ENCODE measurements at places on chromosomes 16 and 17.
A peak's percentile ranks its signal among the peaks of the same experiment; 100 is the strongest.

DNA sequence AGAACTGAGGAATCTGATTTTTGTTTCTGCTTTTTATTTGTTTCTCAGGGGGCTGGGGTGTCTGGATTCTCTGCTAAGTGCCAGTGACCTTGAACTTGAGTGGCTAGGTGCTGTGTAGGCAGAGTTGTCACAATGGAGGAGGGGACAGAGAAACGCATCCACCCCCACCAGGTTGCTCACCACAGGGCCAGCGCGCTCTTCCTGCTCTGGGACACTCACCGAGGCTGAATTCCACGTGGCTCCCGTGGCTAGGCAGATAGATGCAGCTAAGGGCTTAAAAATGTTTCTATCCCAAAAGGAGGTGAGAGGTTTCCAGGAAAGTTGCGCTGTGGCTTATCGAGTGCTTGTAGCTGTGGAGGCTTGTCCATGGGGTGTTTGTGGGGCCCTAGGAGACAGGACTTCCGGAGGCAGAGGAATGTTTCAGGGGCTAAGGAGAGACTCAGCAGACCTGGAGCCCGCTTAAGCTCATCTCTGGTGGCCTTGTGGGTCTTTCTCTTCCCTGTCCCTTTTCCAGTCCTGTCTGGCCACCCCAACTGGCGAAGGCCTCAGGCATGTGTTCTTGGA is 36.8 kb downstream of the ADCY7 start:
- peak; percentile 4 for DNase-seq

DNA sequence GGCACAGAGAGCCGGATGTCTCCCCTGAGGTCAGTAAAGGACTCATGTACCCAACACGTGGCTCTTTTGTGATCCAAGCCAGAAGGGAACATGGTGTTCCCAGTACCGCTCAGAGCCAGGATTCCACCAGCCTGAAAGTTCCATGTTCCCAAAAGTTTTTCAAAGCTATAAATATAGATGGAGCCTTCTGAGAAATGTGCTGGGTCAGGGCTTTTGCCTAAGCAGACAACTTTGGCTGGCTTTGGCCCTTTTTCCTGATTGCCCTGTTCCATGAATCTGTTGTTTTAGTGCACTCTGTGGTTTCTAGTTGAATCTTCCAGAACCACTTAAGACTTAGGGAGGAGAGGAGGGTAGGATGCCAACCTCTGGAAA is 128.5 kb upstream of the HS3ST2 start:
- DNase-seq: peak; percentile 51

DNA sequence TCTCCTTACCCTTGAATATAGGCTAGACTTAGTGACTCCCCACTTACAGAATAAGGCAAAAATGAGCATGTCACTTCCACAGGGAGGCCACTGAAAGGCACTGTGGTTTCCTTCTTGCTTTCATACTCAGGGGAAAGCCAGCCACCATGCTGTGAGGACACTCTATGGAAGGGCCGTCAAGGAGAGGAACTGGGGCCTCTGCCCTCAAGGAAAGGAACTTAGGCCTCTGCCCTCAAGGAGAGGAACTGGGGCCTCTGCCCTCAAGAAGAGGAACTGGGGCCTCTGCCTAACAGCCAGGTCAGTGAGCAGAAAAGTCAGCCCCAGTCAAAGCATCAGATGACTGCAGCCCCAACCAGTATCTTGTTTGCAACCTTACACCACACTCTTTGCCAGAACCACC is 30.1 kb downstream of the VPS35 start:
- no peak for DNase-seq

DNA sequence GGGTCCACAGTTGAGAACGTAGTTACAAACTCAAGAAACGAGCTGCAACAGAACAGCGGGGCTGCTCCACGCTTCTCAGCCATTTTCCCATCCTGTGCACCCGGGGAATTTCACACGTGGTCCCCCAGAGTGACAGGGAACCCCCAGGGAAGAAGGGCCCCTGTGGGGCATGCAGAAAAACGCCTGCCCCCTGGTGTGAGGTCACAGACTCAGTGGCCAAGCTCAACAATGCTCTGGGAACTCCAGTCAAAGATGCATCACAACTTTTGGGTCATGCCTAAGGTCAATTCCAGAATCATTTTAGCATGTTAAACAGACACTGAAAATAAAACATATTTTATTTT is 115.4 kb downstream of the ZNF778 start:
- DNase-seq: peak; percentile 1

DNA sequence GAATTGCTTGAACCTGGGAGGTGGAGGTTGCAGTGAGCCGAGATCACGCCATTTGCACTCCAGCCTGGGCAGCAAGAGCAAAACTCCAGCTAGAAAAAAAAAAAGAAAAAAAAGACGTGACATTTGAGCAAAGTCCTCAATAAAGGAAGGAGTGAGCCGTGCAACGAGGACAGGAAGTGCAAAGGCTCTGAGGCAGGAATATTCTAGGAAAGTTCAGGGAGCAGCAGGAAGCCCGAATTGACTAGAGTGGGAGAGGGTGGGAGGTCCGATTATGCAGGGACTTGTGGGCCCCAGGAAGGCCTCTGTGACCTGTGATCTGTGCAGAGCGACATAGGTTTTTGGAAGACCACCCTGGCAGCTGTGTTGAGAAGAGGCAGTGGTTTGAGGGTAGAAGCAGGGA is 8.6 kb upstream of the LASP1NB start:
- DNase-seq: no peak

DNA sequence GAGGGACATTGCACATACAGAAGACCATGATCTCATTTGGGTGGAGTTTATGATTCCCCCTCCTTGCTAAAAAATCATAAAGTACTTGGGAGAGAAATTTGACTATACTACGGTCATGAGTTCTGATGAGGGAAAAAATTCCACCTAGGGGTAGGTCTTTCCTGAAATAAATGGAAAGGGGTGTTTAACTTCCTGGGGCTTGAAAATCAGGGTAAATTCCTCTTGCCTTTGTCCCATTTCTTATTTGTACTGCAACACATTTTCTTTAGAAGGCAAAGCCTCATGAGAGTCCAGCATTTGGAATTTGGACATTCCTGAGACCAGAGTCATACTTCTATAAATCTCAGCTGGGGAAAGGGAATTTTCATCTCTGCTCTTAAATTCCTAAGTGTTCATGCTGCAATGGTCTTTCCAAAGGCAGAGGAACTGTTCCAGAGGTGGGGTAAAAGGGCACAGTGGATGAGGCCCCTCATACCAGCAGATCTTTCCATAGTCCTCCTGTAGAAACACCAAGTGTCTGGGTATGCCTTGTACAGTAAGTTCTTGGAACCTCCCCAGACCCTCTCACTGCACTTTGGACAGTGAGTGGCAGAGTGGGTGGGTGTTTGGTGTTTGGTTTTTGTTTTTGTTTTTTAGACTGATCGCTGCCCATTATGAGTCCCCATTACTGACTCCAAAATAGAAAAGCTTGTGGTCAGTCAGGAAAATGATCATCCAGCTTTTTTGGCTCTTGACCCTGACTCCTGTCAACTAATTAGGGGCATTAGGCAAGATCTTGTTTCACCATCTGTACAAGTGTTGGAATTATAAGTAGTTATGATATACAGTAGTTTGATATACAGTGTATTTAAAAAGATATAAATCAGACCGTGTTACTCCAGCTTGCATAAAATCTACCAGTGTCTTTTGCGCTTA is 6.0 kb downstream of the LYRM1 start:
- DNase-seq: no peak

GRCh38 chr16:64489449-64489848 is 632.4 kb downstream of the CDH11 start:
- DNase-seq: no peak

DNA sequence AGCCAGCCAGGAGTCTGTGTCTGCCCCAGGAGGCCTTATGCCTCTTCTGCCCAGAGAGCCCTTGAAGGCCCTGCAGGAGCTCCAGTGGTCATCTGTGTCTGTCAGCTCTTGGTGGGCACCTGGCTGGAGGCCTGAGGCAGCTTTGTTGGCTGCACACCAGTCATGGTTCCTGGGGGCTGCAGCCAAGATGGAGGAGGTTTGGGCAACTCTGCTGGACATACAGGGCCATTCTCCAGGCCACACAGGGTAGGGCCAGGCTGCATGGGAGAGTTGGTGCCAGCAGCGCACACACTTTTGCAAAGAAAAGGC is 29.4 kb downstream of the B9D1 start:
- DNase-seq: no peak

GRCh38 chr16:89981414-89981813 is 32.9 kb downstream of the DEF8 start:
- DNase-seq: no peak

GRCh38 chr16:71311553-71312158 is 22.5 kb upstream of the CMTR2 start:
- peak; percentile 17 for DNase-seq

GRCh38 chr16:64745258-64745930 is 376.5 kb downstream of the CDH11 start:
- no peak for DNase-seq

DNA sequence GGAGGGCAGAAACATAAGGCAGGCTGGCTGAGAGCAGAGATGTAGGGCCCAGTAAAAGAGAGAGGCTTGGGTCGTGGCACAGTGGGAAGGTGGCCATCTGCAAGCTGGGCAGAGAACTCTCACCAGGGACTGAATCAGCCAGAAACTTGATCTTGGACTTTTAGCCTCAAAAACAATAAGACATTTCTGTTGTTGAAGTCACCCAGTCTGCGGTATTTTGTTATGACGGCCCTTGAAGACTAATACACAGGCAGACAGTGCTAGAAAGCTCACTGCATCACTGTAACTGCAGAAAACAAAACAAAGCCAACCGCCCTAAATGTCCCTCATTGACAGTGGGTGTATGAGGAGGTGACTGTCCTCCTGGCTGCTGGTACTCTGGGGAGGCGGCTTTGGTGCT is 3.9 kb upstream of the JPH3 start:
- no peak for DNase-seq

DNA sequence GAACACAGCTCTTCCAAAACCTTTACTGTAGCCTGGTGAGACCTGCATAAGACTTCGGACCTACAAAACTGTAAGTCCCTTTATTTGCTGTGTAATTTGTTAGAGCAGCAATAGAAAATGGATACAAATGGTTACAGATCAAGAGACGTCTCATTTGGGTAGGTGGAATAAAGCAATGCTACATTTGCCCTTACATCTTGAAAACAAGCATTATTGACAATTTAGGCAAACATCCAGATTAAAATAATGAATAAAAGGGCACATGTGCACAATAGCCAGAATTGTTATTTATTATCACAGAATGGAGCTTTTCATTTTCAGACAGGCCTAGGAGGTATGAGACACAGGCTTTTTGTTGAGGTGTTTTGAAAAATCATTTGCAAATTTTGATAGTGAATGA is 222.2 kb upstream of the CPHXL start:
- no peak for DNase-seq

DNA sequence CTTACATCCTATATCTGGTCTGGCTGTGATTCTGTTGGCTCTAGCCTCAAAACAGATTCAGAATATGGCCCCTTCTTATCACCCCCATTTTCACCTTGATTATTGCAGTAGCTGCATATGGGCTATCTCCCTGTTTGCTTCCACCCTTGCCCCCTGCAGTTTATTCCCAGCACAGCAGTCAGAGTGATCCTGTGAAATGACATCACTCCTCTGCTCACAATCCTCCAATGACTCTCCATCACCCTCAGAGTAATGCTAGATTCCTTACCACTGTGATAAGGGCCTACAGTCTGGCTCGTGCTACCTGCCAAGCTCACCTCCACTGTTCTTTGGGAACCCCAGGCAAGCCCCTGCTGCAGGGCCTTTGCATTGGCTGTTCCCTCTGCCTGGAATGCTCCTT is 92.5 kb downstream of the ASIC2 start:
- no peak for DNase-seq

- DNase-seq: no peak
Measured at GRCh38 chr17:69179227-69179952, 37.7 kb upstream of the ABCA6 start.

DNA sequence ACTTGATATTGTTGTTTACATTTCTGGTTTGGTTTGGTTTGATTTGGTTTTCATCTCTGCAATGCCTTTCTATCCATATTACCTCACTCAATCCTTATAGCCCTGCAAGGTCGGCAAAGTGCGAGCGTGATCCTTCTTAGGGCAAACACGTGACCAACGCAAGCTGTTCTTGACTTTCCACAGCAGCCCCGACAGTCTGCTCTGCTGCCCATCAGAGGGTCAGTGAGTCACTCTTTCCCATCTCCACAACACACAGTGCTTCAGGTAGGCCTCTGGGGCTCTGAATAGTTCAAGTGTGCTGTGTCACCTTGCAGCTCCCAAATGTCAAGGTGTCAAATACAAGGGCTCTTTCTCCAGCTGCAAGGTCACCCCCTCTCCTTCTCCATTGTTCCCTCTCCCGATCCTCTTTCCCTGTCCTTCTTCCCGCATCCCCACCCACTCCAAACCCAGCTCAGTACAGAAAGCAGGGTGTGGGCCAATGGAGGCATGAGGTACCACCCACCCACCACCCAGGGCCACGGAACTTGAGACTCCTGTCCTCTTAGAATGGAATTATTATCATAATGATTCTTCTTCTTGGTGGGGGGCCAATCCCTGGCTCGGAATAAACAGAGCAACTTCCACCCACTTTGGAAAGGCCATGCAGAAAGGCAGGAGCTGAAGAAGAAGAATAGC is 139.7 kb downstream of the SLC39A11 start:
- DNase-seq: no peak

GRCh38 chr17:32335046-32335445 is 6.9 kb downstream of the C17orf75 start:
- no peak for DNase-seq

DNA sequence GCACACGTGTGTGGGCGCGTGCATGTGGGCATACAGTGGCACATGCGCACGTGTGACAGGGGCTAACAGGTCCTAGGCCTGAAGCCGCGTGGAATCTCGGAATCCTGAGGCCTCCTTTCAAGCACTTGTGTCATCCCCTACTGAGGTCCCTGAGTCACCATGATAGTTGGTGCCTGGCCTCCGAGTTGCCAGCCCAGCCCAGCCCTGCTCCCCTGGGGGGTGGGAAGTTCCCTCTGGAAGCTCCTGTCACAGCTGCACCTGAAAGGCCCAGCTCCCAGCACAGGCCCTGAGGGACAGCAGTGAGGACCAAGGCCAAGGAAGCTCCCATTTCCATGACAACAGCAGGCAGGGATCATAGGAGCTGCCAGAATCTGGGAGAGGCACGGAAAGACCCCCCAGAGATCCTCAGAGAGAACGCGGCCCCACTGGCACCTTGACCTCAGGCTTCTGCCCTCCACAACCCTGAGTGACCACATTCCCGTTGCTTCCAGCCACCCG is 35.4 kb upstream of the ENPP7 start:
- no peak for DNase-seq

DNA sequence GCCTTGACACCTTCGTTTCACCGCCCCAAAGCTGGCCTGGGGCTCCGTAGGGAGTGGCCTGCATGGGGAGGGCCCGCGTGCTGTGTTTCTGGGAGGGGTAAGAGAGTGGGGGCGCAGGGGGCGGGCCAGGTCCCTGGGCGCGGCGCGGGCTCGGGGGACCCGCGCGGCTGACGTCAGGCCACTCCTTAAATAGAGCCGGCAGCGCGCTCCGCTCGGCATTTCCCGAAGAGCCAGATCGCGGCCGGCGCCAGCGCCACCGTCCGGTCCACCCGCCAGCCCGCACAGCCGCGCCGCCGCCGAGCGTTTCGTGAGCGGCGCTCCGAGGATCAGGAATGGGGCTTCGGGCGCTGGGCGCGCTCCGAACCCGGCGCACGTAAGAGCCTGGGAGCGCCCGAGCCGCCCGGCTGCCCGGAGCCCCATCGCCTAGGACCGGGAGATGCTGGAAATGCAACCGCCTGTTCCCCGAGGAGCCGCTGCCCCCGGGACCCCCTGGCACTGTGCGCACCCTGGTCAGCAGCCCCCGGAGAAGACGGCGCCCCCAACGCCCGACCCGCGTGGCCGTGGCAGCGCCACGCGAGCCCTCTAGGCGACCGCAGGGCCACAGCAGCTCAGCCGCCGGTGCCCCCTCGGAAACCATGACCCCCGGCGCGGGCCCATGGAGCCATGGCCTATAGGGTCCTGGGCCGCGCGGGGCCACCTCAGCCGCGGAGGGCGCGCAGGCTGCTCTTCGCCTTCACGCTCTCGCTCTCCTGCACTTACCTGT is at the start of gene HS3ST2:
TSS of gene HS3ST2 (plus strand) at position 215 of the 763 bp plus-strand sequence. CDS start at position 664, 449 bp downstream.
- DNase-seq: peak; percentile 12
